ENCODE measurements at places on chromosomes 6 and 20.

- DNase-seq: no peak
Observed at GRCh38 chr6:83199863-83200225, 6.7 kb downstream of the RWDD2A start.

- DNase-seq: no peak
Observed at GRCh38 chr6:27205375-27206278, 41.9 kb upstream of the PRSS16 start.

DNA sequence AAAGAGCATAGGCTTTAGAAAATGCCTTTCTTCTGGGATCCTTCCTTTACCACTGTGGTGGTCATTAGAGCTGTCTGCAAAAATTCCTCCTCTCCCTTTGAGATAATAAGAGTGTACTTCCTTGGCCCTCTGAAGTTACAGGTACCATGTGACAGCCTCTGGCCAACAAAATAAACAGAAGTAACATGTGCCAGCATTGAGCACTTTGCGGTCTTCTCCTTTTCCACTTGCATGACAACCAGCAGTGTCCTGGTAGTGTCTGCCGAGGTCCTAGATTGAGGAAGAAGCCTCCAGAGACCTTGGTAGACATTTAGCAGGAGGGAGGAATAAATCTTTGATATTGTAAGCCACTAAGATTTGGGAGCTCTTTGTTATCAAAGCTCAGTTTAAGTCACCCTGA, 87.5 kb upstream of the ARID1B start:
- DNase-seq: no peak

DNA sequence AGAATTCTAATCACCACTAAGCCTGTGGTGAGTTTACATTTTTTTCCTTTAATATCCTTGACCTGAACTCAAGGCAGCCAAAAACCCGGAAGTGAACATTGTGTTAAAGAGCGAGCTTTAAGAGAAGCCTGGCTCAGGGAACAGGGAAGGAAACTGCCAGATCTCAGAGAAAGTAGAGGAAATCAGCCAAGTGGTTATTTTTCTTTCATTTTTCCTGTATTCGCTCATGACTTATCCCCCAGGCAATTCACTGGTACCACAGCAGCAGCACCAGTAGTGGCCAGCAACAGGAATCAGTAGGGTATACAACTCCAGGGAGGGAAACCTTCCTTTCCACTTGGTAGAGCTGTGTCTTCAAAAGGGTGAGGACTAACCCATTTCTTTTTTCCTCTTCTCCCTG, 89.6 kb upstream of the HMGCLL1 start:
- no peak for DNase-seq

DNA sequence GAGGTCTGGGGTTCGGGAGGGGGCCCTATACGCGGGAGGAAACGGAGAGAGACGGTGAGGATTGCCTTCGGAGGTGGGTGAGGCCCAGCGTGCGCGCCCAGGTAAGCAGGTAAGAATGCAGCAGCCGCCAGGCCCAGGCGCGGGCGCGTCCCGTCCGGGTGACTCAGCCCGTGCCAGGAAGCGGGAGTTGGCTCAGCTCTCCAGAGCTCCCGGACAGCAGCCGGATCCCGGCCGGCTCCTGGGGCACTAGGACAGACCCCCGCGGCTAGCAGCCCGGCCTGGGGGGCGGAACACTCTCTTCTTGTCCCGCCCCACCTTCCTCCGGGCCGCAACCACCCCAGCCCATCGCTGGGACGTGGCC, 1.5 kb upstream of the MDFI start:
- no peak for DNase-seq

DNA sequence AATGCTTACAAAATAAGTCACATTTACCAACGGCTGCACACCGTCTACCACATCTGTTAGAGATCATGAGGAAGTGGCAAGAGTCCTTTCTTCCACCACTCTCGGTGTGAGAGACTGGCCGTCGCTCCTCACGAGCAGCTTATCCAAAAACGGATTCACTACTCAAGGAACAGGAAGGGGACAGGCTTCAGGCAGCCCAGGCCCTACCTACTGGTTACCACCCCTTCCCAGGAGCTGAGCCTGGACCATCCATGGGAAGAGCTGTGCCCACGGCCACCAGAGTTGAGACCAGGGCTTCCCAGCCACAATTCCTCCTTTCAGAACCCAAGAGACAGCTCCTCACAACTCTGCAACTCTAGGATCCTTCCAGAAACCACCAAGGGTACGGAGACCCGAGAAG, 37.0 kb downstream of the FOXF2 start:
- no peak for DNase-seq

GRCh38 chr6:166152660-166153059, 15.0 kb downstream of the TBXT start:
- no peak for DNase-seq

DNA sequence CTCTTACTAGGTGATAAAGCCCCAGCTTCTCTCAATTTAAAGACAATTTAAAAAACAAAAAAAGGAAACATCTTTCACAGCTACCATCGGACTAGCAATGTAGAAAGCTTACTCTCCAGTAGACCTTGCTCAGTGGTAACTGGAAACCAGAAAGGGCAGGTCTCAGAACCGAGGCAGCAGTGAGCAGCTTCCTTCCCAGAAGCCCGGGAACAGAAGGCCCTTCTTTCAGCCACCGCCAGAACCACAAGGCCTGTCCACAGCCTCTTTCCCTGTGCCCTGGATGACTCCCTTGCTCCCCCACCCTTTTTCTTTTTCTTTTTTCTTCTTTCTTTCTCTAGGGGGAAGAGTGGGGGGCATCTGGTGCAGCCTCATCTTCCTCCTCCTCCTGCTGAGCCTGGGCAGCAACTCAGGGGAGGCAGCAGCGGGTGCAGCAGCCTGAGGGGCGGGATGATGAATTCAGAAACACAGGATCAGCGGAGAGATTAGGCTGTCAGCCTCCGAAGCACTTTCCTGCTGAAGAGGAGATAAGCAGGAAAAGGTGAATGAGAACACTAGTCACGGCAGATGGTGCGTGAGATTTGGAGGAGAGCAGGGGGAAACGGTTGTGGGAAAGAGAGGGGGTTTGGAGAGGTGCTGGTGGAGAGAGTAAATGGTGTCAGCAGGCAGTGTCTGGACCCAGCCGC, 158.5 kb downstream of the ID4 start:
- no peak for DNase-seq

DNA sequence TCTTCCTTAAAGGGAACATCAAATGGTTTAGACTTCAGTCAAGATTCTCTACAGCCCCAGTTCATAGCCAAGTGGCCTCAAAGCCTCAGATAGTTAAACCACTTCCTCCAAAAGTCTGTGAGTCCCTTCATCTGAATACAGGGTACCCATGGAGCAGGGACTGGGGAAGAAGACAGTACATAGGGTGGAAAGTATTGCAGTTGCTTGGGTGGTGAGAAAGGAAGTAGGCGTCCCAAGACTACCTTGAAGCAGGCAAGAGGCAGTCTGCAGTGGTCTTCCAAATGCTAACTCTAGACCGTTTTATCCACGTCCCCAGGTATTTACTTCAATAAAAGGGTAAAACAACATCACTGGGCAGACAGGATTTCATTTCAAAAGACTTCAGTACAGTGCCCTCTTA, 2.0 kb downstream of the FYN start:
- DNase-seq: no peak

DNA sequence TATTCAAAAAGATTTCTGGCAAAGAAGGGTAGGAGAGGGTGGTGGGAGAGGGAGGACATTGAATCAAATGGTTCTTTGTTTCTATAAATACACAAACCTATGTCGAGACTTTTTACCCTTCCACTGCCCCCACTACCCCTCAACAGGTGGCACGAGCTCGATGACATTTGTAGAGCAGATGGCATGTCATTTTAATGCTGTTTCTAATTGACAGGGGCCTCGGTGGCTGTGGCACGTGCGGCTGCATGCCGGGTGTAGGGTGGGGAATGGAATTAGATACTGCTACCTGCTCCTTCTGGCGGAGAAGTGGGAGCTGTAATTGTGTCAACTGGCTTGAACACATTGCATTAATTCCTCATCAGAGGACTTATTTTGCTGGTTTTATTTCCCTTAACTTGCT, 29.1 kb upstream of the SASH1 start:
- DNase-seq: no peak

- DNase-seq: no peak
Observed at GRCh38 chr6:166800137-166800536, 156.2 kb downstream of the RNASET2 start.

DNA sequence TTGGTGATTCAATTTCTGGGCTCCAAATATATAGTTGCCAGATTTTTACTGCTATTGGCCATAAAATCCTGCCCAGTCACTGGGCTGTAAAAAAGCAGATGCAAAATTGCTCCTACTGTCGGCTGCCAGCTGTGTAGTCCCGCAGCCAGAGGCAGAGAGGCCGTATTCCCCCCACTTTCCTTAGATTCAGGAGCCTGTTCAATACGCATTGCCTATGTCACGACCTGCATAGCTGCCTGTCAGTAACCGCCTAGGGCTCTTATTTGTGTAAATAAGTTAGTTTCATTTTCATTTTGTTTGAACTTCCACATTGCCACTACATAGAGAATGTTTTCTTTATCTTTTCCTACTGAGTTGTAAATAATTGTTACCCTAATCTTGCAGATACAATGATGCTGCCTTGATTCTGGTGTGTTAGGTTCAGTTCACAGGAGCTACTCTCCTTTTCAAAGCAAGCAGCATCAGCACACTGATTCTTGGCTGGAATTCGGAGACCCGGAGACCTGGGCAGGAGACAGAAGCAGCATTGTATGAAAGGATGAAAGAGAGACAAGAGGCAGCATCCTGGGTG, 46.0 kb upstream of the UST start:
- DNase-seq: no peak

GRCh38 chr20:44733341-44734069, 12.2 kb upstream of the KCNK15 start:
- DNase-seq: peak; percentile 34

DNA sequence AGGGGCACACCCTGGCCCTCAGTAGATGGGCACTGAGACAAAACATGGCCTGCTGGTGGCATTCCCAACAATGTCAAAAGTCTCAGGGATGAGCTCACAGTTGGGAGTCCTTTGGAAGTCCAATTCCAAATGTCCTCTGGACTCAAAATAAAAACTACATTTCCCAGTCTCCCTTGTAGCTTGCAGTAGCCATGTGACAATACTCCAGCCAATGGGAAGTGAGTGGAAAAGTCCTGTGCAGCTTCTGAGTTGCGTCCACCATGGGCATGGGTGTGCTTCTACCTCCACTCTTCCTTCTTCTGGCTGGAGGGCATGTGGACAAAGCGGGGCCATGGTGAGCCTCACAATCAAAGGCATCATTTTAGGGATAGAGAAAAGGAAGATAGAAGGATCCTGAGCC, 5.8 kb upstream of the ADAM33 start:
- no peak for DNase-seq

DNA sequence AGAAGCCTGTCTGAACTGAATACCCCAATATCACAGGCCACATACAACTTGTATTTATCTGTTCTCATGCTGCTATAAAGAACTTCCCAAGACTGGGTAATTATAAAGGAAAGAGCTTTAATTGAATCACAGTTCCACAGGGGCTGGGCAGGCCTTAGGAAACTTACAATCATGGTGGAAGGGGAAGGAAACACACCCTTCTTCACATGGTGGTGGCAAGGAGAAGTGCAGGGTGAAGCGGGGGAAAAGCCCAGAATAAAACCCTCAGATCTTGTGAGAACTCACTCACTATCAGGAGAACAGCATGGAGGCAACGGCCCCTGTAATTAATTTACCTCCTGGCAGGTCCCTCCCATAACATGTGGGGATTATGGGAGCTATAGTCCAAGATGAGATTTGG, 50.3 kb upstream of the FNDC1 start:
- DNase-seq: no peak

- DNase-seq: no peak
Observed at GRCh38 chr6:80639181-80639629, 532.7 kb downstream of the BCKDHB start.

GRCh38 chr6:123715006-123715863, 78.5 kb upstream of the TRDN start:
- no peak for DNase-seq

DNA sequence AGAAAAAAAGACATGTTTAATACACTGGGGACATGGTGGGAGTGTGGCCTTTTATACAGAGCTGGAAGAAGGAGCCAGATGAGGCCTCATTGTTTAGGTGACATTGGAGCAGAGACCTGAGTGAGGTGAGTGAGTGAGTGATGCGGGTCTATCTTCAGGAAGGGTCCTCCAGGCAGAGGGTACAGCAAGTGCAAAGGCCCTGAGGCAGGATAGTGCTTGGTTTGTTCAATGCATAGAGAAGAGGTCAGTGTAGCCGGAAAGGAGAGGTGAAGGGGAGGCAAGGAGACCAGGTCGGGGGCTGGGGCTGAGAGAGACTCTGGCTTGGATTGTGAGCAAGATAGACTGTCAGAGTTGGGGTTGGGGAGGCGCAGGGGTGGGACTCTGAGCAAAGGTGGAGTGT, 23.6 kb downstream of the KCNG1 start:
- no peak for DNase-seq

DNA sequence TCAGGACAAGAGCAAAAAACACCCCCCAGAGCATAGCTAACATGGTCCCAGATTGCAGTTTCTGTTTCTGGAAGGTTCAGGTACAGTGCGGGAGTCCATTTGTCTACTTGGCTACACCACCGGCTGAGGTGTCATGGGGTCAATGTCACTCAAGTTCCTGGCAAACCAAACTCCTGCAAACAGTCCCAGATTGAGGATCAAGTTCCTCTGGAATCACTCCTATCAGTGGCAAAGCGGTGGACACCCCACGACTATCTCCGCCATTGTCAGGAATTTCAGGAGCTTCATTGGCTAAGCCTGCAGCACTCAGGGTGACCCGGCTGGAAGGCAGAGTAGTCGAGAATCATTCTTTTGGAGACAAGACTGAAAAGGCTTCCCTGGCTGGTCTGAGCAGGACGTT, 41.8 kb downstream of the SLC22A1 start:
- no peak for DNase-seq

GRCh38 chr20:32316667-32317066, 39.2 kb downstream of the KIF3B start:
- DNase-seq: no peak

DNA sequence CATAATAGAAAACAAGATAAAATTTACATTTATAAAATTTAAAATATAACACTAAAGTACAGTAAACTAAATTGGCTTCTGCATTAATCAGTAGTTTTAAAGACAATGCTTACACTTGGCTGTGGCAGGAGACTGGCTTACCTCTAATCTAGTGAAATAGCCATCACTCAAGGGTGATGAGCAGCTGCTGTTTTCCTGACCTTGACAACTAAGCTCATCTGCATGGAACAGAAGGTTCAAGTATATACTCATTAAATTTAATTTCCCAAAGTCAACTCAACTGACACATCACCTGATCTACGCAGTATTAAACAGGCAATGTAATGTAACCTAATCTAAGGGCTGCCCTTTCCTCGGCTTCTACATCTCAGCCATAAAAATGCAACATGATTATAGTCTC, 14.5 kb downstream of the TMX4 start:
- no peak for DNase-seq

DNA sequence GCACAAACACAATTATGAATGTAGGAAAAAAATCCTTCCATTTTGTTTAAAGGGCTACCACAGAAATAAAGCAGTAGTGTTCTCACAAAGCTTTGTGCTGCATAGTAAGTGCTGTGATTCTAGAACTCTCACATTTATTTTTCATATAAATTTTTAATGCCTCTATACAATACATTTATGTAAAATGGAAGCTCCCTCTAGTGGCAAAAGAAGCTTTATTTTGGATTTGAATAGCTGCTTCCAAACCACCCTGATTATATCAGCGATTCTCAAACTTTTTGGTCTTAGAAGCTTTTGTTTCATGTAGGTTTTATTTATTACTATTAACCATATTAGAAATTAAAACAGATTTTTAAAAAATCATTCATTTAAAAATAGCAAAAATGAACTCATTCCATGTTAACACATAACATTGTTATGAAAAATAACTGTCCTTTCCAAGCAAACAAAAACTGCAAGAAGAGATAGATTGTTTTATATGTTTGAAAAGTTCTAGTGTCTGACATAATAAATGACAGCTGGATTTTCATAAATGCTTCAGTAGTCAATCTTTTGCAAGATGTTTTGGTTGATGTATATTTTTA, 38.4 kb downstream of the HS3ST5 start:
- DNase-seq: no peak

All from activated naive CD4-positive, alpha-beta T cell (primary cell).